Activated naive CD8-positive, alpha-beta T cell treated with anti-CD3 and anti-CD28 coated beads for 36 hours (primary cell): ENCODE measurements at places on chromosomes 1 and 21.

DNA sequence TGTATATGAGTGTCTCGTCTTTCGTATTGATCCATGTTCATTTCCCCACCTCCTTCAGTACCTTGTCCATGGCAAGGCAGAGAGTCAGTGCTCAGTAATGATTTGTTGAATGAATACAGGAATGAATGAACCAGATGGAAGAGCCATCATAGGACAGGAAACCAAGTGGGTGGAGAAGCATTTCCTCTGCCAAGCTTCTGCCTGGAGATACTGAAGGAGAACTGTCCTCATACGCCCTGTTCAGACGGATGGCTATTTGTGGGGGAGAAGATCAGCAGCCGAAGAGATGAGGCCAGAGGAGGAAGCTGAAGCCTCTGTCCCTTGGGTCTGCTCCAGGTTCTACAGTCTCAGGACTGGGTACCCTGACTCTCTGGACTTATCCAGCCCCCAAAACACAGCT, 5.8 kb downstream of the FAM43B start:
- no peak for DNase-seq

DNA sequence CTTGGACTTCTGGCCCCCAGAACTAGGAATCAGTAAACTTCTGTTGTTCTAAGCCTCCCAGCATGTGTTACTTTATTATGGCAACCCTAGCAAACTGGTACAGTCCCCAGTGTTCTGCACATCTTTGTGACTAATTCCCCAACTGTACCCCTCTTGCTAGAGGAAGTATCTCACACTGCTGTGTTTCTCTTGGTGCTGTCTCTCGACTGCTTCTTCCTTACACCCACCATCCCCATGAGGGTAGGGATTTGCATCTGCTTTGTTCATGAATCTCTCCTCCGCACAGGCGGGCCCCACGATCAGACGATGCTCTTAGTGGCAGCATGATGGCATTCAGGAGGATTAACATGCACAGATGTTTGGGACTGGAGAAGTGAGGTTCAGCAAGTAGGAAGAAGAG, 46.7 kb downstream of the CLIC6 start:
- no peak for DNase-seq

GRCh38 chr1:201911826-201912571, 23.3 kb downstream of the SHISA4 start:
- no peak for DNase-seq

DNA sequence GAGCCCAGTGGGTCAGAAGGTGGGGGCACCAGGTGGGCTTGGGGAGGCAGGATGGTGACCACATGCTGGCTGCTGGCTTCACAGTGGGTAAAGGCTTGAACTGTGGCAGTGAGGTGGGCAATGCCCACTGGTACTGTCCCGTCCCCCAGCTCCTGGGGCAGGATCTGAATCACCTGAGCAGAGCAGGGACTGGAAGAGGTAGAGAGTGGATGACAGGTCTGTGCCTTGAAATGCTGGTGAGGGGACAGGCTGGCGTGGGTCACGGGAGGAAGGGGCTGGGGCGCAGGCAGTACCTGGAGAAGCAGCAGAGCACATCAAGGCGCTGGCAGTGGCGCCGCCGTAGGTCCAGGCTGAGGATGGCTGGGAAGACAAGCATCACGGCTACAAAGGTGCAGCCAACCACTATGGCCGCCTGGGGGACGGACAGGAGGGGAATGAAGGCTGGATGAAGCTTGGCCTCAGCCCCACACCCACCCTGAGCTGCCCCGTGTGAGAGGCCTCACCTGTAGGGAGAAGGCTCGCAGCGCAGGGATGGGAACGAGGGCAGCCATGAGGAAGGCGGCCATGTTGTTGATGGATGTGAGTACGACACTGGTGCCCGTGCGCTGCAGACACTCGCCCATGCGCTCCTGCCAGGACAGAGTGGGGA, 14.9 kb downstream of the PTCH2 start:
- DNase-seq, result no peak

DNA sequence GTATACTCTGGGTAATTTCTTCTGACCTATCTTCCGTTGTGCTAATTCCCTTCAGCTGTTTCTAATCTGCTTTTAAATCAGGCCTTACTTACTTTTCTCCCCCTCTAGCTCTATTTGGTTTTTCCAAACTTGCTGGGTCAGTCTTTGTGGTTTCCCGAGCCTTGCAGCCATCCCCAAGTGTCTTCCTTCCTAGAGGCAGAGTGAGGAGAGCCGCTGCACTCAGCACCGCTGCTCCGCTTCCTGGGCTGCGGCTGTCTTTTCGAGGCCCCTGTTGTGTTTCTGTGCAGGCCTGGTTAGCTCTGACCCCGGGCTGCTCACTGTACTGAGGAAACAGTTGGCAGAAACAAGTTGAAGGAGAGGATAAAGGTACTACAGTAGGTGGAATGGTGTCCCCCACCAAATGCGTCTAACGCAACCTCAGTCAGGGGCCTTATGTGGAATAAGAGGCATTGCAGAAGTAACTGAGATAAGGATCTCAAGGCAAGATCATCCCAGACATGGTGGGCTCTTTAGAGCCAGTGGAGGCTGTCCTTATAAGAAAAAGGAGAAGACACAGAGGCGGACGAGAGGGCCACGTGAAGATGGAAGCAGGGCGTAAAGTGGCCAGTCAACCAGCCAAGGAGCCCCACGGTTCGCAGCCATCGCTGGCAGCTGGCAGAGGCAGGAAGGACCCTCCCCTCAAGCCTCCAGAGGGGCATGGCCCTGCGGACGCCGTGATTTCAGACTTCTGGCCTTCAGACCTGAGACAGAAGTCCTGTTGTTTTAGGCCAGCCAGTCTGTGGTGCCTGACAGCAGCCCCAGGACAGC, 10.5 kb downstream of the WNT9A start:
- no peak for DNase-seq
